ENCODE measurements at places on chromosomes 12 and 14.

GRCh38 chr12:99981639-99982190, 3.0 kb downstream of the ANKS1B start:
- DNase-seq = no peak
- no peak overlapping the region for H3K27ac ChIP-seq
- H3K4me3 ChIP-seq = no peak overlapping the region
- peaks cover 37% of the 10 kb centered on the region for H3K27me3 ChIP-seq

DNA sequence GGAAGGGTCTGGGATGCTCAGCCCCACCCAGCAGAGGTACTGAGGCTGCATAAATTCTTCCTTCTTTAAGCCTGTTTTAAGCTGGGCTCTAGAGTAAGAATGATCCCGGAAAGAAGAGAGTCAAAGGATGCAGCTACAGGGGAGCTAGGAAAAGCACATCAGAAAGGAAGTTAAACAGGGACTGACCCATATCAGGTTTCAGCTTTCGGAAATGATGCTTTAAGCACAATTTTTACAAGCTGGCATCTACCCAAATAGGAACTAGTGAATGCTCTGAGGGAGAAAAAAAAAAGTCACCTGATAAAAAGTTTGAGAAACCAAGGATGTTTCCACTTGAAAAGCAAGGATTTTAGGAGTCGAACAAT, 22.0 kb downstream of the TSPAN8 start:
- H3K27ac ChIP-seq = no peak overlapping the region
- H3K4me1 ChIP-seq = peaks cover 19% of the 10 kb centered on the region
- no peaks in the 10 kb centered on the region for H3K27me3 ChIP-seq
- H3K36me3 ChIP-seq = no peaks in the 10 kb centered on the region

DNA sequence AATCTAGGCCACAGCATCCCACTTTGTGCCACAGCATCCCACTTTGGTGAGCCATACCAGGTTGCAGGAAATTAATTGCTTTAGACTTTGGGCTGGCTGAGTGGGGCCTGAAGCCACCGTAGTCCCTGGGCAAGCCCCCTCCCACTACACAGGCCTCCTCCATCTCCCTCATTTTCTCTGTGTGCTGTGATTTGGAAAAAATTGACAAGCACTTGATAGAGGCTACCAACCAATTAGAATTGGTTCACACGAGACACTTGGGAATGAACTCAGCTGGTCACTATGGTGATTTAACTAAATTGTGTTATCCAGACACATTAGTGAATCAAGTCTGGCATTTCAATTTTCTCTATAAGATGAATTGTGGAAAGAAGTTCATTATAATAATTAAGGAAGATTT, 481.1 kb downstream of the DIO2 start:
- H3K27me3 ChIP-seq = peaks cover 34% of the 10 kb centered on the region
- H3K4me3 ChIP-seq = no peak overlapping the region
- DNase-seq = no peak
- peaks cover 21% of the 10 kb centered on the region for H3K4me1 ChIP-seq
- H3K36me3 ChIP-seq = peaks cover 3% of the 10 kb centered on the region

DNA sequence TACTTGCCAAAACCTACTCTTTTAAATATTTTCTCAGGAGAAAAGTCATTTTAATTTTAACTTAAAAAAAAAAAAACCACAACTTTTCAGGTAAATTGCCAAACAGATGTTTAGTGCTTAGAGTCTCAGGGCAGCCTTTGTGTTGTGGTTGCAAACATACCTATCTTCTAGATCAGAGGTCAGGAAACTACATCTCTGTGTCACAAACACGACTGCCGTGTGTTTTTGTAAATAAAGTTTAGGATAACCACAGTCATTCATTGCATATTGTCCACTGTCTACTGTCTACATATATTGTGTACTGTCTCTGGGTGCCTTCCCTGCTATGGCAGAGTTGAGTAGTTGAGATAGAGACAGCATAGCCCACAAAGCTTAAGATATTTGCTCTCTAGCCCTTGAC, 48.9 kb downstream of the DYRK2 start:
- no peak for DNase-seq
- H3K27ac ChIP-seq = no peak overlapping the region
- no peak overlapping the region for H3K4me3 ChIP-seq

DNA sequence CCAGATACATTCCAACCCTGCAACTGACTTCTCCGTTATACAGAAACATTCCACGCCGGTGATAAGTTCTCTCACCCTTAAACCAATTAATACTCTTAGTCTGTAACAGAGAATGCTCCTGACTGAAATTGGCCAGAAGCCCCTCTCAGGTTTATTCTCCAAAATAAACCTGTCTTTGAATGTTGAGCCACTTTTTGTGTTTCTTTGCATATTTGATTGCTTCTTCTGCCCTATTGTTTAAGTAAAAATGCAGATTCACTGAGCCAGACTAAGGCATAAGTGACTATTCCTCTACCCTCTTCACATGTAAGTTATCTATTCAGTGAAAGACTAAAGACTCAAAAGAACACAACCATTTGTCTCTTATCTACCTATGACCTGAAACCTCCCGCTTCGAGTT, 3.6 kb upstream of the AVPR1A start:
- H3K4me1 ChIP-seq = peaks cover 12% of the 10 kb centered on the region
- H3K4me3 ChIP-seq = no peak overlapping the region
- no peak for DNase-seq
- H3K36me3 ChIP-seq = no peaks in the 10 kb centered on the region
- H3K27ac ChIP-seq = no peak overlapping the region

DNA sequence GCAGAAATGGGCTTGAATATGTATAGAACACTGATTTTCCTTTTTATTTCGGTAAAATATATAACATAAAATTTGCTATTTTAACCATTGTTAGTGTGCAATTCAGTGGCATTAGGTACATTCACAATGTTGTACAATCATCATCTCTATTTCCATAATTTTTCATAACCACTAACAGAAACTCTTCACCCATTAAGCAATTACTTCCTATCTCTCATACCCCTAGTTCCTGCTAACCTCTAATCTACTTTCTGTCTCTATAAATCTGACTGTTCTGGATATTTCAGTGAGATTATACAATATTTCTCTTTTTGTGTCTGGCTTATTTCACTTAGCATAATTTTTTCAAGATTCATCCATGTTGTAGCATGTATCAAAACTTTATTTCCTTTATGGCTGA, 8.9 kb upstream of the RNF212B start:
- H3K27me3 ChIP-seq = no peaks in the 10 kb centered on the region
- no peak for DNase-seq
- H3K27ac ChIP-seq = no peak overlapping the region
- H3K4me1 ChIP-seq = no peaks in the 10 kb centered on the region

DNA sequence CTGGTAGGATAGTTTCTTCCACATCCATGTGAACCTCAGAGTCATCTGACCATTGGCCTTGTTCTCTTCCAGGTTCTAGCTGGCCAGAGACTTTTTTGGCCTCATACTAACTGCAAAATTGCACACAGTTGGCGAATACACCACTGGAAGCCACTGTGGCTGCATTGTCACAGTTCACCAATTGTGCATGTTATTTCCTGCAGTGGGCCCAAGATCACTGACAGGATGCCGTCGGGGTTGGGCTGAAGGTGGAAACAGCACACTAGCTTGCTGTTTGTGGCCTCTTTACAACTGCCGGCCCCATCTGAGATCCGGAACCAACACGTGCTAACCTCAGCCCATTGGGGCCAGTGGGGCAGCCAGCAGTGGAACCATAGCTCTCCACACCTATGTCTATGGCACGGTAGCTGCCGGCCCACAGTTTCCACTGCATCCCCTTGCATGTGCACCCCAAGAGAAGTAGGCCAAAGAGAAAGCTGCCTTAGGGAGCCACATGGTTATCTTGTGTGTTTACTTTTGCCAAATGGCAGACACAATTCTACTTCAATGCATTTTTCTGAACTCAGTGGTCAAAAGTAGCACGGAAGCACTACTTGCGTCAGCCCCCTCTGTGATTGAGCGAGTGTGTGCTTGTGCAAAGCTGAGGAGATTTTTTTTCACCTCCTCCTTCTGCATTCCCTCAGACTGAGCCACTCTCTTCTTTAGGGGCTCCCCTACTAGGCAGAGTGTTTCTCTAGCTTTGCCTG, 464.0 kb downstream of the RAD51B start:
- no peaks in the 10 kb centered on the region for H3K27me3 ChIP-seq
- H3K27ac ChIP-seq = no peak overlapping the region
- no peak overlapping the region for H3K4me3 ChIP-seq
- H3K4me1 ChIP-seq = peaks cover 19% of the 10 kb centered on the region
- H3K36me3 ChIP-seq = no peaks in the 10 kb centered on the region

DNA sequence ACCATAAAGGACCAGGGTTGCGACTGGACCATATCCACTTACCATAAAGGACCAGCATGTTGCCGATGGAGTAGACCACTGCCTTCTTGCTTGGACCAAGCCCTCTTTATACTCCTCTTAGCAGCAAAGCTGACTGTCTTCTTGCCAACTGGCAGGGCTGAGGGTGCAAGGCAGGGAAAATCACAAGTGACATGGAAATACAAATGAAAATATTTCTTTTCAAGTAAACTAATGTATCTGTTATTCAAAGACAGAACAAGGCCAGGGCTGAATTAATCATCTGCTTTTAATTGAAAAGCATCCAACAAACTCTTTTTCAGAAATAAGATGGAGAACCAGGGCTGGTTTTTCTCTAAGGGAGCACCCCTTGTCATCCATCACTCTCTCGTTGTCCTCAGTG, at the start of gene CELA1:
Gene CELA1, minus strand, starts transcription at position 99 of the 400 bp plus-strand sequence. Its CDS starts 41 bp downstream, at position 58.
- peaks cover 3% of the 10 kb centered on the region for H3K4me1 ChIP-seq
- no peak for DNase-seq
- H3K36me3 ChIP-seq = no peaks in the 10 kb centered on the region
- peak within 1 kb of the TSS; percentile 23 for H3K27ac ChIP-seq
- peak within 1 kb of the TSS; percentile 50 for H3K4me3 ChIP-seq
- no peaks in the 10 kb centered on the region for H3K27me3 ChIP-seq

DNA sequence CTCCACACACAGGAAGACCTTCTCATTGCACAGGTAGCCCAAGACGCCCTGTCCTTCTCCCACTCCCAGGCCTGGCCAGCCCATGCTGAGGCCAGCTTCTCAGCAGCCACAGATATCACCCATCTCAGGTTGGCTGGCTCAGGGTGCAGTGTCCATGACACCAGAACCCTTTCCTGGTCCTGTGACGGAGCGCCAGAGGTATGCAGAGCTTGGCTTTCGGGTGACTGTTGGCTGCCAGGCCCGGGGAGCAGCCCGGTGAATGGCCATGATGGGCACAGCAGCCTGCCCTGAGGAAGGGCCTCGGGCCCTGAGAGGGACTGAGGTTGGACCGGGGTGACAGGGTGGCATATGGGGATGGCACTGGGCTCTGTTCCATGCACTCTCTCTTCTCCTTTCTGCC, 173.4 kb downstream of the TSPAN9 start:
- no peaks in the 10 kb centered on the region for H3K27me3 ChIP-seq
- no peak overlapping the region for H3K27ac ChIP-seq
- no peak overlapping the region for H3K4me3 ChIP-seq
- DNase-seq = no peak
- H3K36me3 ChIP-seq = peaks cover 3% of the 10 kb centered on the region

DNA sequence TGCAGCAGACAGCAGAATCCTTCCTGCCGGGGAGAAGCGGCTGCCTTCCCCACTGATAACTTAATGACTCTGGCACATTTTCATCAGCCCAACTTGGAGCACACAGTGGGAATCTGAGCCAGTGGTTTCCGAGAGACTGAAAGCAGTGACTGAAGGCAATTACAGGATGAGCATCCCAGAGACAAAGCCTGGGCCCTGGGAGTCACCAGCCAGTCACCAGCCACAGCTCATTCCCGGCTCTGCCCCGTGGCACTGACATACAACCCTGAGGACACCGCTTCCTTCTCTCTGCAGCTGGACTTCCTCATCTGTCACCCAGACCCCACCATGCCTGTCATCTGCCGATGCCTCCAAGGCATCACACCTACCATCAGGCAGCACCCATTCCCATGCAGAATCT, 192.3 kb downstream of the DPF3 start:
- H3K4me1 ChIP-seq = no peaks in the 10 kb centered on the region
- H3K27ac ChIP-seq = no peak overlapping the region
- no peak for DNase-seq
- no peak overlapping the region for H3K4me3 ChIP-seq

- H3K4me1 ChIP-seq = no peaks in the 10 kb centered on the region
- H3K4me3 ChIP-seq = no peak overlapping the region
- no peak overlapping the region for H3K27ac ChIP-seq
- H3K36me3 ChIP-seq = peaks cover 2% of the 10 kb centered on the region
- no peak for DNase-seq
- peaks cover 47% of the 10 kb centered on the region for H3K27me3 ChIP-seq
Observed at GRCh38 chr12:53193985-53194716, 12.9 kb downstream of the ITGB7 start.

DNA sequence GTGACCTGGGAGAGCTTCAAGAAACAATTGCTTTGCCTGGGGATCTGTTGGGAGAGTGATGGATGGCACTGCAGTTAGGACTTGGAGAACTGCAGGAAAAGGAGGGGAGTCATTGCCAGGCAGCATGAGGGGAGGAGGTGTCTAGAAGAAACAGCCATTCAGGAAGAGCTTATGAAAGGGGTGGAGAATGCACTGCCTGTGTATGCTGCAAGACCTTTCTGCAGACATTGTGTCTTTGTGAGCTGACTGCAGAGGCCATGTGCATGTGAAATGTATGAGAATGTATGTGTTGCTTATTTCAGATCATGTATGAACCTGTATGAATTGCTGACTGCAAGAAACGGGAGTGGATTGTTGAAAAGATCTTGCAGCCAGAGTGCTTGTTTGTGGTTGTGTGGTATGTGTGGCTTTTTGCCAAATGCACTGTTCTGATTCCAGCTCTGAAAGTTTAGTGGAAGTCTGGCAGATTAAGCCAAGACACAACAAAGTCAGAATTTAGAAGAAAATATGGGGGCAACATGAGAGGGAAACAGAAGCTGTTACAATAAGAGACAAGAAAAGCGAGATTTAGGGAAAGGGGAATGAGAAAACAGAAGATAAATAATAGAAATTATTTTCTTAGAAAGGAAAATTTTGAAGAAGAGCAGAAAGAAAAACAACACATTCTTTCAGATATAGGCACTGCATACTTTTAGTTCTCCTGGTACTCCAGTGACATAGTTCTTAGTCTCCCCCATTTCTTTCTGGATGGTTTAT, 9.8 kb upstream of the RIMKLB start:
- peaks cover 18% of the 10 kb centered on the region for H3K4me1 ChIP-seq
- H3K4me3 ChIP-seq = no peak overlapping the region
- no peak overlapping the region for H3K27ac ChIP-seq
- no peaks in the 10 kb centered on the region for H3K27me3 ChIP-seq

GRCh38 chr12:22670762-22671161, 45.8 kb downstream of the ETNK1 start:
- no peaks in the 10 kb centered on the region for H3K27me3 ChIP-seq
- no peak overlapping the region for H3K27ac ChIP-seq
- peaks cover 49% of the 10 kb centered on the region for H3K36me3 ChIP-seq

- H3K36me3 ChIP-seq = peaks cover 13% of the 10 kb centered on the region
- no peak for DNase-seq
- peaks cover 19% of the 10 kb centered on the region for H3K4me1 ChIP-seq
- no peaks in the 10 kb centered on the region for H3K27me3 ChIP-seq
Observed at GRCh38 chr14:20327005-20327869, 5.8 kb downstream of the CCNB1IP1 start.

DNA sequence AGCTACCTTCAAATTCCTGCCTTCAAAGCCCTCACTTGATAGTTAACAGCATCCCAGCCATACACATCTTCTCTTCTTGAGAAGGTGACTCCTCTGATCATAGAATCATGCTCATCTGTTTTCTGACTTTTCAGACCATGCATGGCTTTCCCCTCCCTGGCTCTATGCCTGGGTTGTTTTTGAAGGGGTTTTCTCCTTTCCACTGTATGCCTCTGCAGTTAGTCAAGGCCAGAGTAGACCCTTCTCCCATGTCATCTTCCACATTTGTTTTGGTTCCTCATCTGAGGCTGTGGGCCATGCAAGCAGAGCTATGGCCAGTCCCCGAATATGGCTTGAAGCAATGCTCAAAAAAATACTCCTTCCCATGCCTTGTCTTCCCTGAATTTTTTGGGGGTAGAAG, 14.3 kb upstream of the MCRS1 start:
- peak overlapping the region; percentile 54 for H3K27ac ChIP-seq
- no peak overlapping the region for H3K4me3 ChIP-seq
- H3K27me3 ChIP-seq = no peaks in the 10 kb centered on the region

Measured in progenitor cell of endocrine pancreas (in vitro differentiated cells).